Lung microvascular endothelial cell (primary cell): ENCODE measurements at places on chromosomes 6 and 20.

DNA sequence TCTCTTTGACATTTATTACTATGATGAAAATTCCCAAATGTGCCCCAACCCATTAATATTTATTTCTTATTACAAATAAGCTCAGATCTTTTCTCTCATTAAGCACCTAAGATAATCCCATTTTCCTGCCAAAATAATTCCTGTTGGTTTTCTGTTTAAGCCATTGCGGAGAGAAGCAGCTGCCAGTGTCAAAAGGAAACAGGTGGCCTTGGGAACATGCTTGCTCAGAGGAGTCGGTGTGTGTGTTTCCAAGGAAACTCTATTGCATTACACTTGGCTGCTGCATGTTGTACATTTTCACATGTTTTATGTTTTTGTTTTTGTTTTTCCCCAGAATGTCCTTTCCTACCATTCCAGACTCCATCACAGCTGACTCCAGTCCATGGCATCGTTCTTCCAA lies 56.4 kb downstream of the CD24 start:
- no peak for DNase-seq

DNA sequence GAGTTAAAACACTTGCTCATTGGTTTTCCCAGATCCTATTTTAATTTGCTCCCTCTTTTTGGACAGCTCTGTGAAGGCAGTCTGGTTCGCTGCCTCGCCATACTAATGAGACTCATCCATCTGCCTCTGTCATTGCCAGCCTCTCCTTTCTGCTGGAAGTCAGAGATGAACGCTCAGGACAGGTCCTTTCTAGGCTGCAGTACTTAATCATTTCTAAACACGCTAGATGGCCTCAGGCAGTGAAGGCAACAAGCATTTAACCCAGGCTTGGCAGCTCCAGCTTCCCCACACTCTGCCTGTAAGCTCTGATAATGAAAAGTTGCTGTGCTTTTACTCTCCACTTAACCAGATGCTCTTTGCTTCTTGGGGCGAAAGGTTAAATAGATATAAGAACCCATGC lies 286.7 kb upstream of the POU3F2 start:
- no peak for DNase-seq

- no peak for DNase-seq
Observed at GRCh38 chr6:88174906-88175305, 8.8 kb upstream of the CNR1 start.

- DNase-seq = no peak
Observed at GRCh38 chr6:1187293-1188131, 124.4 kb upstream of the FOXQ1 start.

DNA sequence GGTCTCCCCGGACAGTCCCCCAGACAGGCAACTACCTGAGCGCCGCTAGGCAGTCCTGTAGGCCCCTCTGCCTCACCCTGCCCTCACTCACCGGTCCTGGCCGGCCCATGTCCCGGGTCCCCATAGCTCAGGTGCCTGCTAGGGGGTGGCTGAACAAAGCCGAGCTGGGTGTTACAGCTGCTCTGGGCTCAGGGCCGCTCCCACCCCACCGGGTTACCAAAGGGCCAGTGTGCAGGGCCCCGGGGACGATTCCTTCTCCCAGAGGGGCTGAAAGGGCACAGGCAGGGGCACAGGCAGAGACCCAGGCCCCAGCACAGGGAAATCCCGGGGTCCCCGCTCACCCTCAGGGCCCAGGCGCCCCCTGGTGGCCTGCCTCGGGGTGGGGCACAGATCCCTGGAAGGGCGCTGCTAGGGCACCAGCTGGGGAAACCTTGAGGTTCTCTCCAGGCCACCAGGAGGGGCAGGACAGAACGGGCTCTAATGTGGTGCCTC lies 118.4 kb downstream of the GRM4 start:
- peak; percentile 48 for DNase-seq

DNA sequence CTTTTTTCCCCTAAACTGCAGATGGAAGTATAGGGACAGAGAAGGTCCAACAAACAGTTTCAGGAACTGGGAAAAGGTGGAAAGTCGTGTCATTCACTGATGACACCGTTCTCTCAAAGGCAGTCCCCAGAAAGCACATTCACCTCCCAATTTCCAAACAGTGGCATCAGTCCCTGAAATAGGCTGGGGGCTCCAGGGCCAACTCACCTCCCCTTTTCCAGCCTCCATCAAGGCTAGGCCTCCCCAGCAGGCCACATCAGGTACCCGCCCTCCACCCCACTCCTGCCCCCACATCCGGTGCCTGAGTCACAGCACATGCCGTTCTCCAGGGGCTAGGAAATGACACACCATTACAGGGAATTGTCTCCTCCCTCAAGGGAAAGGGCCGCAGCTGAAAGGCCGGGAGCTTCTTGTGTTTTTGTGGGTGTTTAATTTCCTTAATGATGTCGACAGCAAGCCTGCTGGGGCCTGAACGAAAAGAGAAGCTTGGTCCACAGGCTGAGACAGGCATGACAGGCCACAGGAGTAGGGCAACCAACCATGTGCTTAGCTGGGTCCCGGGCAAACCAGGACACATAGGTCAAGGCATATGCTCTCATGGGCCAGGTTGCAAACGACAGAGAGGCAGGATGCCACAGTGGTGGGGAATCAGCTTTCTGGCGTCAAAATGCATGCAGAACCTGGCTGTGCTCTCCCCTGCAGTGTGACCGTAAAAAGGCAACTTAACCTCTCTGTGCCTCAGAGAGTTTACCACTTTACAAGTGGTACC lies 39.2 kb downstream of the ZMYND8 start:
- DNase-seq = peak; percentile 95

DNA sequence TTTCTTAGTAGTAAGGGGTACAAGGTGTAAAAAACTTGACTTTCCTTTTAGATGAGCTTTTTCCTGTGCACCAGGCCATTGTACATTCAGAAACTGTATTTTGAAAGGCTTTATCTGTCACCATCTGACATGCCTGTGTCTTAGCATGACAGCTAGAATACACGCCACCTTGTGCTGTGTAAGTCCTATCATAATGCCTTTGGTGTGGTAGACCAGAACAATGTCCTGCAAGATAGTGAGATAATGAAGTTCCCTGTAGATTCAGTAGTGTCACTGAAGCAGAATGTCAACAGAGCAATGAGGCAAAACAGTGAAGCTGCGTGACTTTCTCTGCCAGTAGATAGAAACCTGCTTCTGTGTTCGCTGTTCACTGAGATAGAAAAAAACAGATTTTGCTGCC lies 105.8 kb downstream of the JAG1 start:
- no peak for DNase-seq

DNA sequence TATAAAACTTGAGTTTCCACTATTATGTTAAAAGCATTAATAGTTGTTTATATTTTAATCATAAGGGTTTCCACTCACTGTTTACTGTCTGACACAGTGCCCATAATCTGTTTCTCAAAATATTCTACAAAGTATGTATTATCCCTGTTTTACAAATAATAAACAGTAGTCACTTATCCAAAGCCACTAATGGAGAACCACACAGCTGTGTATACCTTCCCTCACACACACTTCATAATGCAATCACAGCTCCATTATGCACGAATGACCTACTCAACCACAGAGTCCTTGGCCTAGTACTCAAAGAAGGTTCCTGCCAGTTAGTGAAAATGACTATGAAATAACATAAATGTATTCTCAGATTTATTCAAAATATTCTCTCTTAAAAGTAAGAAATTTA lies 103.1 kb downstream of the EPB41L2 start:
- no peak for DNase-seq

DNA sequence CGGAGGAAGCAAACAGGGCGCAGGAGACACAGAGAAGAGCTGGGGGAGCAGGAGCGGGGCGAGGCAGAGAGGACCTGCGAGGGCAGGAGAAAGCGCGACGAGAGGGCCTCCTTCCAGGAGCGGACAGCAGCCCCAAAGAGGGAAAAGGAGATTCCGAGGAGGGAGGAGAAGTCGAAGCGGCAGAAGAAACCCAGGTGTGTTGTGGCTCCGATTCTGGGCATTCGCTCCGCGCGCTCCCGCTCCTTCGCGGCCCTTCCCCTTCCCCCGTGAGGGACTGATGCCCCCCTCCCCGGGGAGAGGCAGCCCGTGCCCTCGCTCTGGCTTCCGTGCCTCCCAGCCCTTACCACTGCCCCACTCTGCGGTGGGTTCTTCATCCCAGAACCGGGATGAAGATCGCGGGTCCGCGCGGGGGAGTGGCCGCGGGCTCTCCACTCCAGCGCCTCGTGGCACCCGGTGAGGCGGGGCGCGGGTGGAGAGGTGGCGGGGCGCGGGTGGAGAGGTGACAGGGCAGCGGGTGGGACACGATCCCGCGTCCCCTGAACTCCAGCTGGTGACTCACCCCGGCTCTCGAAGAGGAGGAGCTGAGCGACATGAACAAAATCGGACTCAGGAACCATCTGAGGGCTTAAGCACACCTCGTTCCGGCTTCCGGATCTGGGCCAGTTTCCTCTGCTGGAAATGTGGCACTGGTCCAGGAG lies 22.4 kb downstream of the TMC2 start:
- peak; percentile 12 for DNase-seq

DNA sequence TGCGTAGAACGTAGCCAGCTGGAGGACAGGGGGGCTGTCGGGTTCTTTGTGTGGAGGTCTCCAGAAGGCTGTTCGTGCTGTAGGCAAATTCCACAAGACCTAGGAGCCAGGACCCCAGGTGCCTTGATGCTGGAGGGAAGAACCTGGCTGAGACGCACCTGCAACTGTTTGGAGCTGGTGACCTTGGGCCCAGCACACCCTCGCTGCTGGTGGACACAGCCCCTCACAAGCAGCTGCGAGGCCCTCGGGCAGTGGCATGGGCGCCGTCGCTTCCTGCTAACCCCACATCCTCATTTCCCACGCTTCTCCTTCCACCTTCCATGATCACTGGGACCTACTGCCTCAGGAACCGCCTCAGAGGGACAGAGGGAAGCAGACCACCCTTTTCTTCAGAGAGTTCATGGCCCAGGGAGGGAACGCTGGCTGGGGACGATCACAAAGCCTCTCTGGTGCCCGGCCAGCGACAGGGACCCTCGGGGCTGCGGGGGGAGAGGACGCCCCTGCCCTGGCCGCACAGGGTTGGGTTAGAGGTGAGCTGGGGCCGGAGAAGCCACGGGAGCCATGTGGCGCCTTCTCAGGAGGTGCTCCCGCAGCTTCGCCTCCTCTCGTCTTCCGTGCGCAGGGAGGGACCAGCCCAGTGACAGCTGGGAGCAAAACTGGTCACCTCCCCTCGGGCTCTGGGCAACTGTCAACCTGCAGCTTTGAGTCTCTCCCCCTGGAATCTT lies 18.4 kb downstream of the DLL1 start:
- no peak for DNase-seq

DNA sequence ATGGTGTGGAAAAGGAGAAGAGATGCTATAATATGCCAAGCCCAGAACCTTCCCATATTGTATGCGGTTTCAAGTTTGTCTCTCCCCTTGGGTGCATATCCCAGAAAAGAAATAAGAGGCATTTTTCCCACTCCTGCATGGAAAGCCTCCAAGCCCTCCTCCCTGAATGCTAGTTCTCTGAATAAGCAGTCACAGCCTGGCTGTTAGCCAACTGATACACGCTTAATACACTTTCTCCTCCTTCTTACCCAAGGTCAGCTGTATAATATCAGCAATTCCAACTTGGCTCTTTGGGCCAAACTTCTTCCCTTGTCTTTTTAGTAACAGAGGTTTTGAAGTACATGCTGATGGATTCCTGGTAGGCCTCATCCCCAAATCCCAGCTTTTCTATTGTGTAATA lies 440.1 kb downstream of the EPHA7 start:
- no peak for DNase-seq

DNA sequence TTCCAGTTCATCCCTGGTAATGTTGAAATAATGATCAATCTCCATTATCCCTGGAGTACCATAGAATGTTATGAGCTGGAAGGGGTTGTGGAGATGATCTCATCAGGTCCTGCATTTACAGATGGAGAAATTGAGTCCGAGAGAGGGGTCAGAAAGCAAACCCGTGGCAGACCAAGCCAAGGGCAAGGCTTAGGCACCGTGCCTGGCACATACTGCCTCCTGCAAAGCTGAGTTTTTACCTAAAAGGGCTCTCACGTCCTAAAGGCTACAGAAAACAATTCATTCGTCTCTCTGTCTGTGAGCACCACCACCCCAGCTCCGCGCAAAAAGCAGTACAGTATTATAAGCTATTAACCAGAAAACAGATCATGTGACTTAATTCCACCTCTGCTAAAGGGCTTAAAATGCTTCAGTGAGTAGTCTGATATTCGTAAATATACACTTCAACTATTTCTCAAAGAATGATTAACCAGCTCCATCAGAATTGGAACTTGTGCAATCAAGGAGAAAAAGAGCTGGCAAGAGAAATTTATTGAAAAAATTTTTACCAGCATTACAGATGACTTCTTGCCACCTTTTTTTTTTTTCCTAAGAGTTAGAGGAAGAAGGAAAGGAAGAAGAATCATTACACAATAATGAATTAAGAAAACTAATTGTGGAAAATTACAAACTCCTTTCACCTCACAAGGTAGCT lies 3.4 kb upstream of the PARD6B start:
- no peak for DNase-seq

DNA sequence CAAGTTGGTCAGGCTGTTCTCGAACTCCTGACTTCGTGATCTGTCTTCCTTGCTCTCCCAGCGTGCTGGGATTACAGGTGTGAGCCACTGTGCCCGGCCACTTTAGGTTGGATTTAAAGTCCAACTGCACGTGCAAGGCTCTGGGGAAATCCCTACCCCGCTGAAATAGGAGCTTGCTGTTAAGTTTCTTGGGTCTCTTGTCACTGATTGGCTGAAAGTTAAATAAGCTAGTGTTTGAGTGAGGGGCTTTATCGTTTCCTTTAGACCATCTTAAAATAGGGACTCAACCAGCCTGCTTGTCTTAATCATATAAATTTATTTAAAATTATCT lies 11.1 kb upstream of the SERINC1 start:
- DNase-seq = no peak

- DNase-seq = no peak
Observed at GRCh38 chr20:35476288-35476687, 20.9 kb downstream of the CEP250 start.

GRCh38 chr6:13181393-13181792 lies 146.9 kb downstream of the TBC1D7 start:
- no peak for DNase-seq

GRCh38 chr6:106254636-106255035 lies 70.9 kb downstream of the ATG5 start:
- DNase-seq = peak; percentile 15

GRCh38 chr6:34182751-34183531 lies 37.1 kb upstream of the GRM4 start:
- DNase-seq = no peak

- peak; percentile 65 for DNase-seq
Observed at GRCh38 chr20:2387180-2387577, 6.5 kb downstream of the TGM6 start.

GRCh38 chr6:21756487-21756886 lies 162.9 kb downstream of the SOX4 start:
- DNase-seq = no peak

DNA sequence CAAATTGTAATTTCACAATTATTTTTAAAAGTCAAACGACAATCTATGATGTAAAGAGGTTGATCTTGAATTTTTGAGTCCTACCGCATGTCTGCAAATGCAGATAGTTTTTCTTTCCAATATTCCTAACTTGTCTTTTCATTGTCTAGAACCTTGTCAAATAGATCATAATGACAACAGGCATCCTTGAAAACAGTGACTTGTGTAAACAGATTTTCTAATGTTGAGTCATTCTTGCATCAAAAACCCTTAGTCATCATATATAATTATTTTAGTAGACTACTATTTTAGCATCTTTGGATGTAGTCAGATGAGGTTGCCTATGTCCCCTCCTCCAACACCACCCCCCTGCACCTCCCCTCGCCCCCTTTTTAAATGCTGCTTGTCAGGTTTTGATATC lies 43.8 kb downstream of the BMP6 start:
- peak; percentile 78 for DNase-seq
